NCI-H69 (cell line): ENCODE measurements at places on chromosomes 3 and 15.

- no peak for DNase-seq
These were observed 45.0 kb downstream of the ZNF860 start for GRCh38 chr3:32026593-32026992.

DNA sequence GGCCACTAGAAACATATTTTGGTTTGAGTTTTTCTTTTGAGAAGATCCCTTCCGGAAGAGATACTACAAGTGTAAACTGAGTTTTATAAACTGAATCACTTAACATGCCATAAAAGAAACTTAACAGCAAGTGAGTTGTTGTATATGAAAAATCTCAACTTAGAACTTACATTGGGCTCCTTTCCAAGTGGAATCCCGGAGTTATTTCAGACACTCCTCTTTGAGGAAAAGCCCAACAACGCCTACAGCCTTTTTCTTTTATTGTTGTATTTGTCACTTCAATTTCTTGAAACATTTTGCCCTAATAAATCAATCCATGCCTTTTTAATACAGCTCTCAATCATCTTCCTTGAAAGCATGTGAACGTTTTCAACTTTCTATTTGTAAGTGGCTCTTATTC, 137.3 kb downstream of the FEZF2 start:
- DNase-seq = no peak

DNA sequence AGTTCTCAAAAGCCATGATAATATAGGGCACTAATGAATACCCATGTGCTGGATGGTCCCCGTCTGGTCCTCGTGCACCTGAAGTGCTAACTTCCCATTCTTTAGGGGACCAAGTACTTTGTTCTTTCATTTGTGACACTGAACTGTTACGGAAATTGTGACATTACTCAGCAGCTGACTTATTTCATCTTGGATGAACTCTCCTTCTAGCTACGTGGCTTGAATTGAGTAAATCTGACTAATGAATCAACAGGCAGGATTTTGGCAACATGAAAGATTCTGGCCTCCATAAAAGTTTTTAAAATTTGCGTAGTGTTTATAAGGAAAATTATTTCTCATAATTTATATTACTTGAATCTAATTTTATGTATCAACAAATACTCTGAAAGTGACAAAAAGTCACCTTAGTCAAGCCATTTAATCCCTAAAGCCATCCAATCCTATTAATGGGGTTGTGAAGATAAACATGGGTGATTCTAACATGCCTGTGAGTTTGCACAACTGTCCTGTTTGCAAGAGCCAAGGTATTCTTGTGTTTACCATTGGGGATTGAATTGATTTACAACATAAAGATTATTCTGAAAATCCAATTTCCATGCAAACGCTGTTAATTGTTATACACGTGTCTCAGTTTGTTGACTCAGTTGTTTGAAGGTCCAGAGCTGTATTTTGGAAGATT, 119.9 kb downstream of the AGBL1 start:
- DNase-seq = no peak

GRCh38 chr15:101183226-101183930, 68.5 kb downstream of the CHSY1 start:
- DNase-seq = no peak

DNA sequence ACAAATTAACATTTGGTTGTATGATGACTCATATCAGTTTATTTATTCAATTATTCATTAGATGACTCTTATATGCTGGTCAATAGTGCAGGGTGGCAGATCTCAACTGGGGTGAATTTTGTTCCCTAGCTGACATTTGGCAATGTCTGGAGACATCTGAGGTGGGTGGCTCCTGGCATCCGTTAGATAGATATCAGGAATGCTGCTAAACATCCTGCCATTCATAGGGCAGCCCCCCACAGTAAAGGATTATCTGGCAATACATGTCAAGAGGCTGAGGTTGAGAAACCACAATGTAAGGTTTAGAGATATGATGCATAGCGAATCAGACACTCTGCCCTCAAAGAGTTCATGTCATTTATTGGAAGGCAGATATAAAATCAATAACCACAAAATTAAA, 719.9 kb downstream of the CADM2 start:
- no peak for DNase-seq

DNA sequence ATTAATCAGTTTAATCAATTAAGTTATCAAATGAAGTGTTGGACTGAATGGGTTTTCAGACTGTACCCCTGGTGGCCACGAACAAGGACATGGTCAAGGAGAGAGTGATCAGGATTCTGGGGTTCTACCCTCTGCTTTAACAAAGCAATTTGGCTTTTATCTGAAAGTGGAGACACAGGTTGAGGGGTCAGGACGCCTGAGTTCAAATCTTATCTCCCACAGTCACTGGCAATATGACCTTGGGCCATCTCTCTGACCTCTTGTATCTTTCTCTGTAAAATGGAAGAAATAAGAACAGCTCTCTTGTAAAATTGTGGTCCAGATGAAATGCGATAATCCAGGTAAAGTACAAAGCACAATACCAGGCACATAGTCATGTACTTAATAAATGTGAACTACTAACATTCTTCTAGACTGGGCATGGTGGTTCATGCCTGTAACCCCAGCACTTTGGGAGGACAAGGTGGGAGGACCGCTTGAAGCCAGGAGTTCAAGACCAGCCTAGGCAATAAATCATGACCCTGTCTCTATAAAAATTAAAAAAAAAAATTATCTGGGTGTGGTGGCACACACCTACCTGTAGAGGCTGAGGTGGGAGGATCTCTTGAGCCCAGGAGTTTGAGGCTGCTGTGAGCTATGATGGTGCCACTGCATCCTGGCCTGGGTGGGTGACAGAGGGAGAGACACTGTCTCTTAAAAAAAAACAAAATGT, 48.6 kb upstream of the ARL8B start:
- DNase-seq = no peak
